ENCODE measurements at places on chromosomes 4 and X. TPM values are rescaled to one million over a fixed set of nuclear protein-coding genes. Genes with fewer than 3 reads are reported as not detected.

Gene FGB
- not detected for total RNA-seq

Gene RENBP
- 2.4 TPM for total RNA-seq

DNA sequence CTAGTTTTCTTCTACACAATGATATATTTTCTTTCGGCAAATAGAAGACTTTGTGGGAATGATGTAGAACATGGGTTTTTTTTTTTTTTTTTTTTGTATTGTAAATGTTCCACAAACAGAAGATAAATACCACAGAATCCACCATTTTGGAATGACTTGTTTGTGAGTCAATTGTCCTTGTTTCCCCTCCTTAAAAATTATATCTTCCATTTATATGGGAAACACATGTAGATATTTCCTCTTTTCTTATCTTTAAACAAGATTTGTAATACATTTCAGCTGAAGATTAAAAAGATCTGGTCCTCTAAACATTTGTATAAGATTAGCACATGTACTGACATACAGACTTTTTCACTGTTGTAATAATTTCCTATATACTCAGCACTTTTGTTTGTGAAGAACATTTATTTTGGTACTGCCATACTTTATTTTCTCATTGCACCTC lies 304.6 kb downstream of the SPRY1 start:
- H3K27ac ChIP-seq: no peak overlapping the region
- no peak overlapping the region for H3K4me3 ChIP-seq

DNA sequence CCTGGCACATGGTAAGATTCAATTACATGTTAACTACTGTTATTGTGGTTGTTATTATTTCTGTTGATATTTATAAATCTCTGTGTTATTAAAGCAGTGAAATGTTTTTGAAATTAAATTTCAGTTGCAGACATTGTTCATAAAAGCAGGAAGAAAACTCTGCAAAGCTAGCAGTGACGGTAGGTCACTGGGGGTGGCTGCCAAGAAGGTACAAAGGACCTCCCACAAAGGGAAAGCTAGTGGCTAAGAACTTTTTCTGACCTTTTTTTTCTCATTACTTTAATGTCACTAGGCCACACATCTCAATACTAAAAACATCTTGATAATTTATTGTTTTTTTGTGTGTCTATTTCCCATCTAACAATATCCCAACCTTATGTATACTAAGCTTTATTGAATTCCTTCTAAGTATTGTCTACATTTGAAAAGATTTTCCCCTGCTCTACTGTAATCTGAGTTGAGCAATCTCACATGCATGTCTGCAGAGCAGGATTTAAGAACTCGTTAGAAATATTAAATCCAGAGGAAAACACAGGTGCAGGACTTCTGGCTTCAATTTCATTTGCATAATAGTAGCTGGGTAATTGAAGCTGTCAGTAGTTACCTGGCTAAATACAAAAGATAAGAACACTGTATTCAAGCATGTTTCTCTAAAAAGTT lies 197.3 kb downstream of the CFAP299 start:
- no peaks in the 10 kb centered on the region for H3K4me1 ChIP-seq
- no peak for DNase-seq
- H3K4me3 ChIP-seq: no peak overlapping the region
- no peak overlapping the region for H3K27ac ChIP-seq
- no peaks in the 10 kb centered on the region for H3K36me3 ChIP-seq

- DNase-seq: no peak
Observed at GRCh38 chr4:181659202-181659601, 584.0 kb upstream of the TENM3 start.

GRCh38 chr4:98565681-98566301 lies 92.6 kb downstream of the TSPAN5 start:
- no peak overlapping the region for H3K27ac ChIP-seq
- no peak for DNase-seq
- no peaks in the 10 kb centered on the region for H3K27me3 ChIP-seq
- H3K4me1 ChIP-seq: no peaks in the 10 kb centered on the region
- H3K36me3 ChIP-seq: no peaks in the 10 kb centered on the region

DNA sequence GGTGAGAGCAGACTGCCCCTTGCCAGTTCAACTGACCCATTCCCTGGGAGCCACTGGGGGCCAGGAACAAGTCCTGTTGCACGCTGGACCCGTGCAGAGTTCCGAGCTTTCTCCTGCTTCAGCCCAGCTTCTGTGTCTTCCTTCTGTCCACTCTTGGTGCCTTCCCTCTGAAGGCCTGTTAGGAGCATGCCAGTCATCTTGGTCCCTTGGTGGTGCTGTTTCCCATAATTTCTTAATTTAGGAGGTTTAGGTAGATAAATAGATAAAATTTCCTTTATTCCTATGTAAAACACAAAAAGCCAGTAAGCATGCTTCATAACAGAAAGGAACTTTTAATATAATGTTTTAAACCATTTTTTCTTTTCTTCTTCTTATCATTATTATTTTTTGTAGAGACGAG lies 672.7 kb downstream of the CCSER1 start:
- H3K4me3 ChIP-seq: no peak overlapping the region
- H3K36me3 ChIP-seq: no peaks in the 10 kb centered on the region
- H3K27ac ChIP-seq: no peak overlapping the region
- no peak for DNase-seq

- H3K36me3 ChIP-seq: no peaks in the 10 kb centered on the region
- DNase-seq: no peak
- no peak overlapping the region for H3K27ac ChIP-seq
Observed at GRCh38 chr4:108636246-108636645, 14.2 kb upstream of the OSTC start.

DNA sequence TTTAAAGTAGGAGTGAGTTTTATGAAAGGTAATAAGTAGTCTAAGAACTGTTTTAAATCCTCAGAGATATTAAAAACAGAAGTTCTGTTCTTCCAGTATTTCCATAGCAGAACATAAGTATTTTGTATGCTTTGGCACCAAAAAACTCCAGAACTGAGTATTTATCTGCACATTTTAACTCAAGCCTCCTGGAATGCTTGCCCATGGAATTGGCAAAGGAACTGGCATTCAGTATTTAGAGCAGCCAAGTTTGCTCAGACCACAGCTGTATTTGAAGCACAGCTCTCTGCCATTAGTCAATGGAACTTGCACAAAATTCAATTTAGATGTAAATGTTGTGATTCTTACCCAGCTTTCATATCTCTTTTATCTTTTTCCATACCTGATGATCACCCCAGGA lies 42.2 kb downstream of the NDNF start:
- H3K36me3 ChIP-seq: no peaks in the 10 kb centered on the region
- H3K27me3 ChIP-seq: no peaks in the 10 kb centered on the region
- no peak overlapping the region for H3K4me3 ChIP-seq
- DNase-seq: no peak

- no peak overlapping the region for H3K27ac ChIP-seq
- no peaks in the 10 kb centered on the region for H3K27me3 ChIP-seq
- H3K4me3 ChIP-seq: no peak overlapping the region
- H3K4me1 ChIP-seq: no peaks in the 10 kb centered on the region
Observed at GRCh38 chr4:103786593-103786992, 66.8 kb upstream of the TACR3 start.

- no peak overlapping the region for H3K27ac ChIP-seq
- DNase-seq: no peak
- H3K36me3 ChIP-seq: no peaks in the 10 kb centered on the region
- H3K27me3 ChIP-seq: no peaks in the 10 kb centered on the region
Observed at GRCh38 chr4:83382850-83383249, 48.2 kb upstream of the HPSE start.

Measured in prostate gland (tissue), 2 donors.